AG10803 (cell line): ENCODE measurements at places on chromosomes 4 and X.
A peak's percentile ranks its signal among the peaks of the same experiment; 100 is the strongest.

GRCh38 chr4:7236847-7237246, 44.5 kb downstream of the SORCS2 start:
- DNase-seq = peak; percentile 56

- no peak for DNase-seq
These were observed 760 bp downstream of the TRMT2B start for GRCh38 chrX:101051153-101051548.

GRCh38 chr4:96708766-96709165, 868.9 kb downstream of the PDHA2 start:
- DNase-seq = no peak

DNA sequence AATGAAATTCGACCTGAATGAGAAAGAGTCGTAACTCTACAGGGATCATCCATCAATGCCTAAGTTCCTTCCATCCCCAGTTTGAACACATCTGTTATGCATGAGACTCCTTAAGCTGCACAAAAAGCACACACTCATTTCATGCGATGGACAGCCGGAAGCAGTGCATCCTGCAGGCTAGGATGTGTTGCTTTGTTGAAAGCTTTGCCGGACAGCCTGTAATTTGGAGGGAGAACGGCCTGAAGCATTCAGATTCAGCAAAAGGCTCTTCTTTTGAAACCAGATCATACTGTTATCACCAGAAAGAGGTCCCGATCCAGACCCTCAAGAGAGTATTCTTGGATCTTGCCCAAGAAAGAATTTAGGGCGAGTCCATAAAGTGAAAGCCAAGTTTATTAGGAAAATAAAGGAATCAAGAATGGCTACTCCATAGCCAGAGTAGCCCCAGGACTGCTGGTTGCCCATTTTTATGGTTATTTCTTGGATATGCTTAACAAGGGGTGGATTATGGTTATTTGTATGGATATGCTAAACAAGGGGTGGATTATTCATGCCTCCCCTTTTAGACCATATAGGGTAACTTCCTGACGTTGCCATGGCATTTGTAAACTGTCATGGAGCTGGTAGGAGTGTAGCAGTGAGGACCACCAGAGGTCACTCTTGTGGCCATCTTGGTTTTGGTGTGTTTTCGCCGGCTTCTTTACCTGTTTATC, 48.1 kb upstream of the DHRSX start:
- DNase-seq = peak; percentile 10

- DNase-seq = no peak
These were observed 196.1 kb upstream of the GK2 start for GRCh38 chr4:79604152-79604551.

GRCh38 chrX:153449368-153450113, 3.7 kb upstream of the TREX2 start:
- no peak for DNase-seq

- no peak for DNase-seq
These were observed 34.7 kb downstream of the ZFYVE28 start for GRCh38 chr4:2383760-2384159.

DNA sequence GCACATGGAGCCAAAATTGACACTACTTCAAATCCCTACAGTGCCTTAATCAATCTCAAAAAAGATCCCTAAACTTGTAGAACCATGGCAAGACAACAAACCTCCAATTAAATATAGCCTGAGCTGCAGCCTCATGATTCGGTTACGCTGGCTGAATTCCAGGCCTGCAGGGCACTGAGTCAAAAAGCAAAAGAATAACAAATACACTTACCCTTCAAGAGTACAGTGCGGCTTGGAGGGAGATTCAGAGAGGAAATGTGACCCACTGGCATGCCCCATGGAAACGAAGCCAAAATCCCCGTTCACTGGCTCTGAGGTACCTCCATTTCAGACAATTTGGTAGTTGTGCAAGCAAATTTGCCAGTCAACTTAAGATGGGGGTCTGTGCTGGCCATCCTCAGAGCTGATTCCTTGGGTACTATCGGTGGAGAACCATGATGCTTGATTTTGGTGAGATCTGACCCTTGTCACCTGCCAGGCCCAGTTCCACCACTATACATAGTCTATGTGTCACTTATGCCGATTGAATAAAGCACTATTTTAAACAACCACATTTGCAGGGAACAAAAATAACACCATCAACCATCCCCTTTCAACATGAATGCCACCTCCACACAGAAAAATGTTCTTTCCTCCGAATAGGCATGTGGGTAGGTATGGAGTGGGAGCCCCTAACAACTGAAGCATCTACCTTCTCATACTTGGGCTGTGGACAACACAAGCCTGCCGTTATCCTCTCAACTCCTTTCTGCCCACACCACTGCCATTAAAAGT, 2.1 kb downstream of the C4orf54 start:
- peak; percentile 11 for DNase-seq

- DNase-seq = peak; percentile 84
These were observed 73.1 kb downstream of the MTHFD2L start for GRCh38 chr4:74230902-74231499.

DNA sequence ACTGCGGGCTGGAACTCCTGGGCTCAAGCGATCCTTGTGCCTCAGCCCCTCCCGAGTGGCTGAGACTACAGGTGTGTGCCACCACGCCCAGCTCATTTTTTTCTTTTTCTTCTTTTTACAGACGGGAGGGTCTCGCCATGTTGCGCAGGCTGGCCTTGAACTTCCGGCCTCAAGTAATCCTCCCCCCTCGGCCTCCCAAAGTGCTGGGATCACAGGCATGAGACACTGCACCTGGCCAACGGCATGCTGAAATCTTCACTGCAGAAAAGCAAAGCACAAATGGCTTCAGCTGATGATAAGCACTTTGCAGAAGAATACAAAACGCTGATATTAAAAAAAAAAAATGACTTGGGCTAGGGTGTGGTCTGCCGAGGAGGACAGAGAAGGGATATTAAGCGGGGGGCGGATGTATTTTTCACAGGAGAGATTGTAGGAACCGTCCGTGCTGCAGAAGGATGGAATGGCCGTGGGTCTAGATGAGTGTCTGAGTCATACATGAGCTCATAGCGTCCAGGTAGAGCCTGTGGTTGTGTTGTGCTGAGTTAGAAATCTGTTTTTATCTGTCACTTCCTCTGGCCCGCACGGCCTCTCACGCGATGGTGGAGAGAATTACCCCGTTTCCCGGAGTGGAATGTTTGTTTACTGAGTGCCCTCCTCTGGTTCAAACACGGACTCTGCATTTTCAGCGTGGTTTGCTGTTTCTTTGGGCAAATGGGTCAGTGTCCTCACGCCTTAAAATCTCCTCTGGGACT, 8.5 kb upstream of the AKAP17A start:
- peak; percentile 18 for DNase-seq

DNA sequence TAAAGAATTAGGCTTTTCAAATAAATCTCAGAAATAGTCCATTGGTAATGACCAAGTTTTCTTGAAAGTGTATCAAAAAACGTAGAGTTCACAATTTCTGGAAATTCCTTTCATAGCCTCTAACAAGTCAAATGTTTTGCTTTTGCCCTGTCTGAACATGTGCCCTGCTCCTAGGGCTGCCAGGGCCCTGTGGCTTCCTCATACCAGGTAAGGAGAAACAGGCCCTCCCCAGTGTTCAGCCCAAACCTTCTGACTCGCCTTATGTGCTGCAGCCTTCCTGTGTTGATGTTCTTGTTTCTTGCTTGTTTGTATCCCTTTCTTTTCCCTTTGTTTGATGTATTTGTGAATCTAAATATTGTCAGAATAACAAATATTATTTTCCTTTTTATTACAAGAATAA, 146.1 kb upstream of the PACRGL start:
- DNase-seq = no peak

GRCh38 chr4:176883681-176884418, 91.1 kb upstream of the VEGFC start:
- peak; percentile 96 for DNase-seq
